ENCODE measurements at places on chromosomes 2 and 18.

- DNase-seq = no peak
Observed at GRCh38 chr2:14998546-14998945, 366.0 kb downstream of the LRATD1 start.

- no peak for DNase-seq
Observed at GRCh38 chr2:120779781-120780283, 44.2 kb downstream of the GLI2 start.

- DNase-seq = no peak
Observed at GRCh38 chr18:24086082-24086481, 52.8 kb upstream of the CABYR start.

GRCh38 chr2:80326214-80326613 lies 21.7 kb upstream of the LRRTM1 start:
- peak; percentile 18 for DNase-seq

- no peak for DNase-seq
Observed at GRCh38 chr18:13982126-13982525, 66.8 kb upstream of the MC2R start.

- no peak for DNase-seq
Observed at GRCh38 chr18:22838639-22839277, 94.4 kb upstream of the RBBP8 start.

GRCh38 chr2:210198326-210198725 lies 26.9 kb downstream of the ACADL start:
- DNase-seq = no peak

DNA sequence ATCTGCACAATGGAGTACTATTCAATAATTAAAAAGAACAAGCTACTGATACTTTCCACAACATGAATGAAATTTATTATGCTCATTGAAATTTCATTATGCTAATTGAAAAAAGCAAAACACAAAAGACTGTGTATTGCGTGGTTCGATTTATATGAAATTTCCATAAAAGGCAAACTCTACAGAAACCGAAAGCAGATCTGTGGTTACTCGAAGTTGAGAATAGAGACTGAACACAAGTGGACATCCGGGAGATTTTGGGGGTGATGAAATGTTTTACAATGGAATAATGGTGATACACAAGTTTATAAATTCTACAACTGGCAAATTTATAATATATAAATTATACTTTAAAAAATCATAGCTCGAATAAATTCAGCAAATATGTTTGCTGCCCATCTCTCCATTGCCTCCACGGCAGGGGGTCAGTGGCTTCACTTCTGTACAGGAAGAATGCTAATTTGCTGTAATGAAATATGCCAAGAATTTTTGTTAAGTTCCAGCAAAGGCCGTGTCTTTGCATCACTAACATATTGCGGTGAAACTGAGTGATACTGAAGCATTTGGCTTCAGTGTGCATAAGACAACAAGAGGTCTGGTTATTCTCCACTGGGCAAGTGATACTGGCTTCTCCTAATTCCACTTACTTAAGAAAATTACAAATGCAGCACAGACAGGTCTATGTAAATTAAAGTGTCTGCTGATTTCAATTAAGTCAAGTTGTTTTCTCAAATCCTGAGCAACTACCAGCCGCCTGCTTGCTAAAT lies 96.7 kb downstream of the TMEM163 start:
- peak; percentile 55 for DNase-seq

DNA sequence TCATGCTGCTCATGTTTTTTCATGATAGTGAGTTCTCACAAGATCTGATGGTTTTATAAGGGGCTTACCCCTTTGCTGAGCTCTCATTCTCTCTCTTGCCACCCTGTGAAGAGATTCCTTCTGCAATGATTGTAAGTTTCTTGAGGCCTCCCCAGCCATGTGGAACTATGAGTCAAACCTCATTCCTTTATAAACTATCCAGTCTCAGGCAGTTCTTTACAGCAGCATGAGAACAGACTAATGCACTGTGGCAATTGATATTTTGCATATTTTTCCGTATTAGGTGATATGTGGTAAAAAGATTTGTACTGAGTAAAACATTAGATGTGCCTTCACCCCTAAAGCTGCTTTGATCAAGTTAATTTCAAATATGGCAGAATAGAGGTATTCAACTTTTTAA lies 48.8 kb downstream of the RAB27B start:
- DNase-seq = no peak

DNA sequence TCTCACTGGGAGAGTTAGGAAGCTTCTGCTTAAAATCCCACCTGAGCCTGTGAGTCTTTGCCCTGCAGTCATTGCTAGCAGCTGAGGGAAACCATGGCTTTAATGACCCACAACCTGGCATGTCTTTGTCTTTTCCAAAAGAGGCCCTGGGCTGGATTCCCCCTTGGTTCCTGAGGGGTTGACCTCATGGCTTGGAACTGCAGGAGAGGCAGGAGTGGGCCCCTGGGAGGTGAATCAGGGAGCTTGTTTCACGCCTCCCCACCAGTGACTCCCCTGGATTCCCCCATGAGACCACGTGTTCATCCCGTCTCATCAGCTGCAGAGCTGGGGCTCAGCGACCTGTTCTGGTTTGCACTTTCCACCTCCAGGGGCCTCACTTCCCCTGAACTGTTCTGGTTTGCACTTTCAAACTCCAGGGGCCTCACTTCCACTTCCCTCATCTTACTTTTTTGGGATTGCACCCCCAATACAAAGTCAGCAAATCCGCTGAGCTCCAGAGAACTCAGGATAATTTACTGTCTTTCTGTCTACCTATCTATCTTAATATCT lies 58.5 kb upstream of the TMEM18 start:
- DNase-seq = no peak

DNA sequence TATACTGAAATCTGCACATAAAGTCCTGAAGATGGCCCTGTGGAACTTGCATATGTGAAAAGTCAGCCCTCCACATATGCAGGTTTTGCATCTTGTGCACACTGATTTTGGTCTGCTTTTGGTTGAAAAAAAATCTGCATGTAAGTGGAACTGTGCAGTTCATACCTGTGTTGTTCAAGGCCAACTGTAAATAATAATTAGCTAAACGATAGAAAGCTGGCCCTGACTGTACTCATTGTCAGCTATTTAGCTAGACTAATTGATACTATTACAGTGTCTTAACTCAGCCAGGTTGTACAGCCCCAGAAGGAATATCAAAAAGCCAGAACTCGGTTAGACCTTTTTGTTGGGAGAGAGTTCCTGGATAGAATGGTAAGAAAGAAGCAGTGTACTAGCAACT lies 54.5 kb downstream of the EHBP1 start:
- no peak for DNase-seq

GRCh38 chr18:48002933-48003365 lies 72.5 kb upstream of the SMAD2 start:
- no peak for DNase-seq

DNA sequence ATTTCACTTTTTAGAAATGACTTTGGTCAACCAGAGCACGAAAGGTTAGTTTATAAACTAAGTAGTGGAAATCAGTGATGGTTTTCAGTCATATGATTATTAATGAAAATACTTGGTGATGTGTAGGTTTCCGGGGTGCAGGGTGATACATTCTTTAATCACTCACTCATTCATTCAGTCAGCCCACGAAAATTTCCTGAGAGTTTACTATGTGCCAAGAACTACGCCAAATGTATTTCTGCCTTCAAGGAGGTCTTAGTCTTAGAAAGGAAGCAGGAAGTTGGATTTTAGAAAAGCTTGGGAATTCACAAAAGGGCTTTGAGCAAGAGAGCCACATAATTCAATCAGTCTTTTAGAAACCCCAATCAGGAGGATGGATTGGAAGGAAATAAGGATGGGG lies 543.6 kb downstream of the PLCL1 start:
- no peak for DNase-seq

GRCh38 chr2:112335600-112335999 lies 60.2 kb downstream of the ZC3H6 start:
- DNase-seq = no peak

DNA sequence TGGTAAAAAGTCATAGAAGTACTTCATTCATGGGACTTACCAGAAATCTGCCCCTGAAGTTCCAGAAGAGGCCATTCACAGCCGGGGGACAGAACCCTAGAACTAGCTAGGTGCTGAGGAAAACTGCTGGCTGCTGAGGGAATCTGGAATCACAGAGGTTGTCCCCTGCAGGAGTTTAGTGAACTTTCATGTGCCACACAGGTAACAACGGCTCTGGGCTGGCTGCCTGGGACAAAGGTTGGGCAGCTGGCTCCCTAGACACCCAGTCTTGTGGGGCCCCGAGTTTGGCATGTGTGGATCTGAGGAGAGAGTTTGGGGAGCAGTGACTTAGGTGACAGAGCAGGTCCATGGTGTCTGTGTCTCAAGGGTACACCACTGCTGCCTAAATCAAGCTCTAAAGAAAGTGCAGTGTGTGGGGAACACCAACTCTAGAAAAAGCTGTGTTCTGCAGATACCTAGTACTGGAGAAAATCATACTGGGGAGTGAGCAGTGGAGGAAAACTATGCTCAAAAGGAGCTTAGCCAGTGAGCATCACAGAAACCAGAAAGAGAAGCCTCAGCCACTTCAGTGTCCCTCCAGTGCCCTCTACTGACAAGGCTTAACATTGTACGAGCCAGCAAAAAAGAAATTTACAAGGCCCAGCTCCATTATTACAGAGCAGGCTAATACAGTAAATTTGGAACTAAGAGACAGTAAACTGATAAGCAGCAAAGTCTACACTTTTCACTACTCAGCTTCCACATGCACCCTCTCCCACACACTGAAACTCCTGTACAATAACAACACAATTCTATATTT lies 15.2 kb downstream of the GALNT3 start:
- DNase-seq = no peak

DNA sequence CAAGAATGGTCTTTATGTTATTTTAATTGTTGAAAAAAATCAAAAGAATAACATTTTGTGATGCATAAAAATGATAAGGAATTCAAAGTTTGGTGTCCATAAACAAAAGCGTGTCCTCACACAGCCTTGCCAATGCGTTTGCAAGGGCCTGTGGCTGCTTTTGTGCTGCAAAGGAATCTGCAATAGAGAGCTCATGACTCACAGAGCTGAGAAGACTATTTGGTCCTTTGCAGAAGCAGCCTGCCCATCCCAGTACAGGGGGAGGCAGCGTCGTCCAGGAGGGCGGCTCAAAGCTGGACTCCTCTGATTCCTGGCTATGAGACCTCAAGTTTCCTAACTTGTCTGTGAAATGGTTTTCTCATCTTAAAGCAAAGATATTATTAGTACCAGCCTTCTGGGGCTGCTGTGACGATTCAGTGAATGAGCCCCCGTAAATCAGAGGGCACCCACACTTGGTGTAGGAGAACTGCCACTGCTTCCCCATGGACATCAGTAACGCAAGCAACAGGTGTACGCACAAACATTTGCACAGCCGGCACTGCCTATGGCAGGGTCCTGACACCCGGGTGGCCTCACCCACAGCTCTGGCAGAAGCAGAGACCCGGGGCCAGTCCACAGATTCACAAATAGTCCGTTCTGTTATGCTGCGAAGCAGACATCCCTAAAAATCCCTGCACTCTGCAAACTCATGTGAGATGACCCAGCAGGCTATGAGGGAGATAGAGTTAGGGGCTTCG lies 70.6 kb upstream of the ASAP2 start:
- no peak for DNase-seq
